Neural progenitor cell (in vitro differentiated cells): ENCODE measurements at places on chromosomes 12 and 14. TPM values are rescaled to one million over a fixed set of nuclear protein-coding genes. Genes with fewer than 3 reads are reported as not detected.
A peak's percentile ranks its signal among the peaks of the same experiment; 100 is the strongest.

GRCh38 chr12:113456199-113456598, 15.5 kb downstream of the LHX5 start:
- no peak for DNase-seq
- H3K4me1 ChIP-seq, result no peaks in the 10 kb centered on the region
- H3K36me3 ChIP-seq, result no peaks in the 10 kb centered on the region
- no peak overlapping the region for H3K4me3 ChIP-seq
- H3K27me3 ChIP-seq, result no peaks in the 10 kb centered on the region

Gene WSCD2
- total RNA-seq, result 3.0 and 6.6 TPM in 2 replicates

GRCh38 chr14:94543449-94544124, 17.7 kb upstream of the SERPINA4 start:
- H3K27ac ChIP-seq, result no peak overlapping the region
- H3K36me3 ChIP-seq, result no peaks in the 10 kb centered on the region
- H3K4me3 ChIP-seq, result no peak overlapping the region
- peak; percentile 10 for DNase-seq

Gene RBP5
- total RNA-seq, result not detected in 2 replicates

Gene VWF
- total RNA-seq, result 8.0 and 11.3 TPM in 2 replicates

- peak; percentile 15 for DNase-seq
- H3K27me3 ChIP-seq, result no peaks in the 10 kb centered on the region
- H3K27ac ChIP-seq, result no peak overlapping the region
- H3K4me3 ChIP-seq, result no peak overlapping the region
These were observed 1465.4 kb upstream of the FLRT2 start for GRCh38 chr14:84064316-84065125.

Gene P2RX2
- 0.15 TPM in 1 of 2 replicates, not detected in the other for total RNA-seq

GRCh38 chr12:97559267-97559666, 96.7 kb downstream of the RMST start:
- H3K4me3 ChIP-seq, result no peak overlapping the region
- peaks cover 87% of the 10 kb centered on the region for H3K4me1 ChIP-seq
- H3K27ac ChIP-seq, result peak overlapping the region; percentile 95
- no peak for DNase-seq

- peaks cover 59% of the 10 kb centered on the region for H3K4me1 ChIP-seq
- no peaks in the 10 kb centered on the region for H3K36me3 ChIP-seq
- DNase-seq, result peak; percentile 64
- H3K4me3 ChIP-seq, result peak overlapping the region; percentile 35
- peak overlapping the region; percentile 96 for H3K27ac ChIP-seq
These were observed 176.3 kb upstream of the ATP2B1 start for GRCh38 chr12:89884952-89885351.

Gene RASSF8
- 53.9 and 77.0 TPM in 2 replicates for total RNA-seq

Gene BCAT1
- total RNA-seq, result 246 and 287 TPM in 2 replicates

GRCh38 chr12:120110550-120111501, 5.7 kb downstream of the RAB35 start:
- no peaks in the 10 kb centered on the region for H3K36me3 ChIP-seq
- peaks cover 9% of the 10 kb centered on the region for H3K4me1 ChIP-seq
- peak overlapping the region; percentile 73 for H3K27ac ChIP-seq
- DNase-seq, result peak; percentile 16

Gene NAV3
- total RNA-seq, result 6.1 and 11.4 TPM in 2 replicates

GRCh38 chr12:40015345-40015744, 90.5 kb downstream of the SLC2A13 start:
- H3K4me3 ChIP-seq, result no peak overlapping the region
- no peaks in the 10 kb centered on the region for H3K36me3 ChIP-seq

- H3K27me3 ChIP-seq, result no peaks in the 10 kb centered on the region
- H3K4me3 ChIP-seq, result no peak overlapping the region
- no peaks in the 10 kb centered on the region for H3K4me1 ChIP-seq
- peak; percentile 71 for DNase-seq
- no peaks in the 10 kb centered on the region for H3K36me3 ChIP-seq
These were observed 35.8 kb upstream of the FBXO33 start for GRCh38 chr14:39467889-39468524.

- no peak overlapping the region for H3K4me3 ChIP-seq
- no peak overlapping the region for H3K27ac ChIP-seq
- peaks cover 46% of the 10 kb centered on the region for H3K4me1 ChIP-seq
- DNase-seq, result peak; percentile 21
- H3K27me3 ChIP-seq, result no peaks in the 10 kb centered on the region
- no peaks in the 10 kb centered on the region for H3K36me3 ChIP-seq
These were observed 146.1 kb downstream of the PAX9 start for GRCh38 chr14:36807727-36808126.

Gene POTEM
- total RNA-seq, result not detected in 2 replicates

Gene SRRM4
- 0.07 and 0.34 TPM in 2 replicates for total RNA-seq

- no peak for DNase-seq
- no peaks in the 10 kb centered on the region for H3K36me3 ChIP-seq
- H3K27me3 ChIP-seq, result no peaks in the 10 kb centered on the region
- H3K27ac ChIP-seq, result no peak overlapping the region
These were observed 5.0 kb upstream of the TDG start for GRCh38 chr12:103960616-103961227.

Gene EFCAB11
- total RNA-seq, result 20.0 and 27.6 TPM in 2 replicates

Gene TMEM253
- total RNA-seq, result 0.22 and 1.3 TPM in 2 replicates
